ENCODE measurements at places on chromosomes 16 and 17.

DNA sequence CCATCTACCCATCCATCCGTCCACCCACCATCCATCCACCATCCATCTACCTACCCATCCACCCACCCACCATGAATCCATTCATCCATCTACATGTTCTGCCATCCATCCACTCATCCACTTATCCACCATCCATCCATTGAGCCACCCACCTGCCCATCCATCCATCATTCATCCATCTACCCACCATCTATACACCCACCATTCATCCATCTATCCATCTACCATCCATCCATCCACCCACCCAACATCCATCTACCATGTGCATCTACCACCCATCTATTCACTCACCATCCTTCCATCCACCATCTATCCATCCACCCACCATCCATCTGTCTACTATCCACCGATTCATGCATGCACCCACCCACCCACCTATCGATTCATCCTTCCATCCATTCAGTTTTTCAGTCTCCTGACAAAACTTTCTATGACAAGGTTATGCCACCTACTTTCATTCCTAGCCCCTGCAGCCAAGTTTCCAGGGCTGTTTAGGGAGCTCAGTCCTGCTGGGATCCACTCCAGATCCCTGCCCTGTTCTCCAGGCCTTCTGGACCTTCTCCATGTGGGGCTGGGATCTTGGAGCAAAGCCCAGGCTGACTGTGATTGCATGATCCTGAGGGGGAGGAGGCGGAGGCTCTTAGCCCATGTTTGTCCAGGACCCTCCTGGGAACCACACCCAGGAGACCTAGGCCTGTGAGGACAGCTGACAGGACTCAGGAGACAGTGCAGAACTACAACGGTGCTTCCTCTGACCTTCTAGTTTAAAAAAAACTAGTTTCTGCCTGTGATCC, 27.4 kb downstream of the BCO1 start:
- DNase-seq = no peak

- DNase-seq = no peak
These were observed 111.7 kb downstream of the ABCA8 start for GRCh38 chr17:68843522-68843921.

- DNase-seq = no peak
These were observed 40.0 kb downstream of the PGS1 start for GRCh38 chr17:78418326-78419026.

- DNase-seq = no peak
These were observed 48.6 kb upstream of the MNT start for GRCh38 chr17:2449486-2449885.

- no peak for DNase-seq
These were observed 28.9 kb upstream of the PRM1 start for GRCh38 chr16:11309895-11310633.

GRCh38 chr17:3867606-3868005, 21.6 kb upstream of the NCBP3 start:
- DNase-seq = no peak

GRCh38 chr17:49520386-49521087, 25.4 kb downstream of the NGFR start:
- DNase-seq = no peak

- no peak for DNase-seq
These were observed 123.5 kb upstream of the ZFHX3 start for GRCh38 chr16:73171380-73171779.

DNA sequence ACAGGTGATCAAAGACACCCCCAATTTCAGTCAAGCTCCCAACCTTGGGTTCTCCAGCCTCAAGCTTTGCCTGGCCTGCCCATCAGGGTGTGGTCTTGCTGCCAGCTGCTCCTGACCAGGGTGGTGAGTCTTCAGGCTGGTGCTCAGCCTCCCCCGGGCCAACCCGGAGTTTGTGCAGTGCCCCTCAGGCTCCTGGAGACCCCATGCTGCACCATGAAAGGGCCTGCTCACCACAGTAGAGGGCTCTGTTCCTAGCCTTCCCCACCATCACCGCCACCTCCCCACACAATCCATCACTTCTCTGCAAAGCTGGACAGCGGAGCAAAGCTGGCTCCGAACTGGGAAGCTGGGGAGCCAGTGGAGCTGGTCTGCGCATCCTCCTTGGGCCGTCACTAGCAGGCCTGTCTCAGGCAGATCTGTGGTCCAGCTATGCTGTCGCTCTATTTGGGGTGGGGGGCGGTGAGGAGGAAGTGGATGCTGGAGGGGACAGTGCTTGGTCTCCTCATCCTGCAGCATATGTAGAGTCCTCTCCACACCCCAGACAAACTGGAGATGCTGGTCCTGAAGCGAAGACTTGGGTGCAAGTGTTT, 88.5 kb upstream of the RPL38 start:
- DNase-seq = no peak

GRCh38 chr16:83356266-83356665, 451.5 kb upstream of the HSBP1 start:
- no peak for DNase-seq

DNA sequence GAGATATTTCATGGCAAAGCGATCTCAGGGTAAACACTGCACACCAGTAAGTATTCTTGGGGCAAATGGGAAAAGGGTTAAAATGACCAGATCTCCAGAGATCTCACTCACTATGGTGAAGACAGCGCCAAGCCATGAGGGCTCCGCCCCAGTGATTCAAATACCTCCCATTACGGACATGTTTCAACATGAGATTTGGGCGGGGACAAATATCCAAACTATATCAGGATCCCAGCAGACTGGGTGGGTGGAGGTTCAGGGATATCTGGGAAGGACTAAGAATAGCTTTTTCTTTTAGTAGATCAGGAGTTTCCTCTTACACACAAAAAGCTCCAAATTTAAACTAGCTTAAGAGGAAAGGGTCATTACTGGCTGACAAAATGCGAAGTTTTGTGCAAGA, 181.7 kb downstream of the WWOX start:
- DNase-seq = no peak

DNA sequence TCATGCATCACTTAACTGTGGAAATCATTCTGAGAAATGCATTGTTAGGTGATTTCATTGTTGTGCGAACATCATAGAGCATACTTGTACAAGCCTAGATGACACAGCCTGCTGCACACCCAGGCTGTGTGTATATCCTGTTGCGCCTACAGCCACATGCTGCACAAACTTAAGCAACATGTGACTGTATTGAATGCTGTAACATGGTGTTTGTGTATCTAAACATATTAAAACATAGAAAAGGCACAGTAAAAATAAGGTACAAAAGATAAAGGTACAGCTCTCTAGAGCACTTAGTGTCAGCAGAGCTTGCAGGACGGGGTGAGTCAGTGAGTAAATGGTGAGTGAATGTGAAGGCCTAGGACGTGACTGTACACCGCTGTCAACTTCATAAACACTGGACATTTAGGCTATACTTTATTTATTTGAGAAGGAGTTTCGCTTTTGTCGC, 11.9 kb downstream of the FOXK2 start:
- no peak for DNase-seq

GRCh38 chr16:66240088-66240487, 126.4 kb upstream of the CDH5 start:
- DNase-seq = no peak

DNA sequence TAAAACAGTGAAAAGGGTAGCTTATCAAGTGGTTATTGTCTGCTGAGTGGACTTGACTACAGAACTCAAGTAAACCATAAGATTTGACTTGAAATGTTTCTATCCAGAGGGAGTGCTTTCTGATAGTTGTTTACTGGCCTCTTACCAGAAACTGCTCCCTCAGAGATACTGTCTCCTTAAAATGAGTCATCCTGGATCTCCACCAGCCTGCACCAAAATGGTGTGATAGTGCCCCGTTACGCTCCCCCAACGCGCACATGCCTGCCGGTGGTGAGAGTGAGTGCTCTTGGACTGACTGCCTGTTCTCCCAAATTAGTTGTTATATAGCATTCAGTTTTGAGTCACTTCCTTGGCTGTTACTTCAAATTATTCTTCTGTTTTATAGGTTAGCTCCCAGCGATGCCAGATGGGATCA, 22.9 kb downstream of the PRCD start:
- DNase-seq = no peak

GRCh38 chr16:4263504-4264436, 9.1 kb downstream of the TFAP4 start:
- no peak for DNase-seq

- DNase-seq = no peak
These were observed 16.3 kb upstream of the RNPS1 start for GRCh38 chr16:2284001-2284770.

DNA sequence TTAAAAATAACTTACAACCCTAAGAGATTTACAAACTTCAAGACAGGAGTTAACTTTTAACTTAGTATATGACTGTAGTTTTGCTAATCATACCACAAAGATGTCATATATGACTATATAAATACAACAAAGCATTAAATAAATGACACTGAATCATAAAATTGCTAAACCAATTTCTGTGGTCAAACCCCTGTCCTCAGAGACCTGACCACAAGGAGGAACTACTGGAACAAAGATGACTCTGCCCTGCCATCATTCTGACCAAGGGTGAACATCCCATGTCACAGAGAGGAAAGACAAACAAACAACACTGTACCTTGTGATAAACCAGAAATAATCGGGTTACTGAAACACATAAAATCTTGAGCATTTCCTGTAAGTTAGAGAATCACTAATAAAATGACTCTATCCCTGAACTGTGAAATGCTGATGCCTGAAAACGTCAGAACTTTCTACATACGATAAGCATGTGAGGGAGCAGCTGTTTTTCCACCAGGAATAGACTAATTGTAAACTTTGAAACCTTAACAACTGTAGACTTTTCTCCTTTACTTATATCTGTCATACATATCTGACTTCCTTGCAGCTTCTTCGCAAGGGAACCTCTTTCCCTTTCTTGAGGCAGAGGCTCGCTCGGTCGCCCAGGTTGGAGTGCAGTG, 47.9 kb downstream of the WDR59 start:
- no peak for DNase-seq

GRCh38 chr17:77274096-77274845, 133.5 kb downstream of the SEC14L1 start:
- no peak for DNase-seq

GRCh38 chr16:50469744-50470321, 78.4 kb upstream of the NKD1 start:
- no peak for DNase-seq

GRCh38 chr17:41567317-41567716, 4.5 kb downstream of the KRT9 start:
- DNase-seq = no peak

DNA sequence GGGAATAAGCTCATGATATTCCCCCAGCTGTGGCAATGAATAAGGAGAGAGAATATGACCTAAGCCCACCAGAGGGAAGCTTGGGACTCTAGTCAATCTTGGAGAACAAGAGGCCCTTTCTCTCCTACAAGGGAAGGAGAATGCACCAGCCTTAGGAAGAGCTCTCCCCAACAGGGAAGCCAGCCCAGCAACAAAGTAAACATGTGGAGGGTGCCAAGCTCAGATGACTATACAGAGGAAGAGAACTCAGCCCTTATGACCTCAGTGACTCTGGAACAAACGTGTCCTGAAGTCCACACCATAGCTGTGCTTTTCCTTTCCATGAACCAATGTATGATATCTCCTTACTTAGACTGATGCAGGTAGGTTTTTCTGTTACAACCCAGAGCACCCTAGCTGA, 219.7 kb downstream of the GSG1L start:
- no peak for DNase-seq
